ENCODE measurements at places on chromosomes 16 and 17. TPM values are rescaled to one million over a fixed set of nuclear protein-coding genes. Genes with fewer than 3 reads are reported as not detected.

- peak; percentile 74 for DNase-seq
Measured at GRCh38 chr17:21452377-21453143, 76.4 kb downstream of the KCNJ12 start.

DNA sequence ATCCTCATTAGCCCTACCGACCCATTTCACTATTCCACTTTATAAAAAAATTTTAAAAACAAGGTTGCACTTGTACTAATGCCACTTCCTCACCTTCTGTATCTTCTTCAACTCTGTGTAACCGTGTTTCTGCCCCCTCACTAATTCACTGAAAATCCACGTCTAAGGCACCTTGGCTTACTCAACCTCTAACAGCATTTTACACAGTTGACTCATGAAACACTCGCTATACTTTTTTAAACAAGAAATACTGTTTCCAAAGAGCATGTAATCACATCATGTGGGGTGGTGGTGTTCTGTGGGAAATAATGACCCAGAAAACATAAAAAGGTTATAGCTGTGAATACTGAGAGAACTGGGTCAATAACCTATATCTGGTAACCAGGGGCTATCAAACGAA lies 79.9 kb downstream of the NCOR1 start:
- no peak for DNase-seq

- DNase-seq = no peak
Measured at GRCh38 chr16:77385481-77385880, 49.4 kb downstream of the ADAMTS18 start.

GRCh38 chr17:47964856-47965255 lies 6.1 kb upstream of the CDK5RAP3 start:
- DNase-seq = no peak

DNA sequence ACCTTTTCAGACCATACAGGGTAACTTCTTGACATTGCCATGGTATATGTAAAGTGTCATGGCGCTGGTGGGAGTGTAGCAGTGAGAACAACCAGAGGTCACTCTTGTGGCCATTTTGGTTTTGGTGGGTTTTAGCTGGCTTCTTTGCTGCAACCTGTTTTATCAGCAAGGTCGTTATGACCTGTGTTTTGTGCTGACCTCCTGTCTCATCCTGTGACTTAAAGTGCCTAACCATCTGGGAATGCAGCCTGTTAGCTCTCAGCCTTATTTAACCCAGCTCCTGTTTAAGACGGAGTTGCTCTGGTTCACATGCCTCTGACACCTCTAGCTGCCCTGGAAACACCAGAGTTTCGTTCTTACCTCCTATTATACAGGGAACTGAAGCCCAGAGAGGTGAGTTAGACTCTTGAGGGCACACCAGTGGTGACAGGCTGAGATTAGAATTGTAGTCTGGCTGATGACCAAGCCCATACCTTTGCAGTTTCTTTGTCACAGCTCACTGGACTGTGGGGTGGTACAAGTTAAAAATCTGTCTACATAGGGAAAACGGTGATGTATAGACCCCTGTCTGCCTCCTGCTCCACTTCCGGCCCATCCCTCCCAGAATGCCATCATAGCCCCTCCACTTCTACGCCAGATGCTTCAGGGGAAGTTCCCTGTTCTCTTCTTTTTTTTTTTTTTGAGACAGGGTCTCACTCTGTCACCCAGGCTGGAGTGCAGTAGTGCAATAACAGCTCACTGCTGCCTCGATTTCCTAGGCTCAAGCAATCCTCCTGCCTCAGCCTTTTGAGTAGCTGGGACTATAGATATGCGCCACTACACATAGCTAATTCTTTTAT lies 21.0 kb downstream of the KSR1 start:
- no peak for DNase-seq

DNA sequence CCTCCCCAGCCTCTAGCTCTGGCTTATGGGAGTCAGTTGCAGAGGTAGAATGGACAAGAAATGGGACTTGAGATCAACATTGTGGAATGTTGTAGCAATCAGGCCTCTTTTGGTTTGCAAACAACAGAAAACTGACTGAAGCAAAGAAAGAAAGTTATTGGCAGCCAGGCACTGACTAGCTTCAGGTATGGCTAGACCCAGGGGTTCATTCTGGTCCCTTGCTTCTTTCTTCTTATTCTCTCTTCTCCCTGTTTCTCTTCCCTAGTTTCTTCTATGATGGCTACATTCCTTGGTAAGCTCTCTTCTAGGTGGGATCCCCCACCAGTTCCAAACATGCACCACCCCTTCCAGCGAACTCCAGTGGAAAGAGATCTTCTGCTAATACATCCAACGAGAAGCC lies 154.3 kb downstream of the CPPED1 start:
- DNase-seq = no peak

DNA sequence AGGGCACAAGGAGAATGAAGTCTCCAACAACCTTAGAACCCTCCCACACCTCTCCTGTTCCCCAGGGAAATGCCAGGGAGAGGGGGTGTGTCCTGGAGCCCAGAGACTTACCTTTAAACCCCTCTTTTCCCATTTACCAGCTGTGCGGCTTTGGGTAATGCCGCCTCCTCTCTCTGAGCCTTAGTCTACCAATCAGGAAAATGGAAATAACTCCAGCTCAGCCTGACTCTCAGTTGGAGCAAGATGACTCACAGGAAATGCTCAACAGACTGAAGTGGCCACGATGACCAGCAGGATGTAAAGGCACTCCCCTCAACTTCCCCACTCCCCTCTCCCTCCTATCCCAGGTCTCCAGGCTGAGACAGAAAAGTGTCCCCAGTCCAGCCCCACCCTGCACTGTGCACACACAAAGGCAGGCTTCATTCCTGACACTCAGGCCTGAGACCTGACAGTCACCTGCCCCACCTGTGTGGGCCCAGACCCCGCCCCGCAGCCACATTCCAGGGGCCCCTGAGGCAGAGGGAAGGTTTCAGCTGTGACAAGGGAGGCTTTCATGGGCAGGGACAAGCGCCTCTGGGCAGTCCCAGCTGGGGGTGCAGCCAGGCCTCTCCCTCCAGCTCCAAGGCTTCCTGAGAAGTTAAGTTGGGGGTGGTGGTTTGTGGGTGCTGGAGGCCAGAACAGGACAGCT lies 3.0 kb upstream of the KRT15 start:
- no peak for DNase-seq

- no peak for DNase-seq
Measured at GRCh38 chr16:24257958-24258357, 1.8 kb downstream of the CACNG3 start.

DNA sequence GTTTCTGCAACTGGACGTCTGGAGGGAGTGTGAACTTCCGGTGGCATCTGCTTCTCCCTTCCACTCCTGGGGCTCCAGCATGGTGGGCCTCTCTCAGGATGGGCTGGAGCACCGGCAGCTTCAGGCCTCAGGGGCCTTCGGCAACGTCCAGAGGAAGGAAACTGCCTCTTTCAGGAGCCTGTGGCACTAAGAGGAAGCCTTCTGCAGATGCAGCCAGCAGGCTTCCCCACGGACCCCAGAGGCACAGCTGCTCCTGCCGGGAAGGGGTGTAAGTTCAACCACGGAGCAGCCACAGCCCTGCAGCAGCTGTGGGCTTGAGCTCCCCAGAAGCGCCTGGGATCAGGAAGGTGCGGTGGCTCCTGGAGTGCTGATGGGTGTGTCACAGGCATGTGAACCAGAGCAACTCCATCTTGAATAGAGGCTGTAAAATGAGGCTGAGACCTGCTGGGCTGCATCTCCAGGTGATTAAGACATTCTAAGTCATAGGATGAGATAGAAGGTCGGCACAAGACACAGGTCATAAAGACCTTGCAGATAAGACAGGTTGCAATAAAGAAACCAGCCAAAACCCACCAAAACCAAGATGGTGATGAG lies 50.8 kb upstream of the KLHDC4 start:
- no peak for DNase-seq

GRCh38 chr17:40938981-40939380 lies 1.5 kb upstream of the KRT23 start:
- no peak for DNase-seq

GRCh38 chr17:27630607-27631410 lies at the start of gene LGALS9:
Gene LGALS9, plus strand, starts transcription at chr17:27631188. Its CDS starts 78 bp downstream, at chr17:27631266.
- no peak for DNase-seq

DNA sequence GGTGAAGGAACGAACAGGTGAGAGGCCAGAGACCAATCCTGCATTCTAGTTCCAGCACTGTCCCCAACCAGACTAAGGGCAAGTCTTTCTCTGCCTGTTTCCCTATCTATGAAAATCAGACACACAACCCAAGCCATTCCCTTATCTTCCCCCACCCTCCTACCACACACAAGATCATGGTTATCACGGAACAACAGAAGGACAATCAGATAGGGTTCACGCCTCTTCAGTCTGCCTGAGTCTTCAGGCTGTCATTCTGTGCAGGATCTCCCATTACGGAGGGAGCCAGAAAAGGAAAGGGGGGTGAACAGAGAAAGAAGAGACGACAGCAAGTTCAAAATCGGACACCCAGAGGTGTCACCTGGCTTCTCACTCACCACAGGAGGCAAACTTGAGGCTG lies 11.1 kb downstream of the TLE7 start:
- DNase-seq = no peak

Gene ATP5PD
- 536 TPM for total RNA-seq

Gene CISD3
- total RNA-seq = 29.9 TPM

Gene TTLL6
- not detected for total RNA-seq

Gene SLC35G6
- not detected for total RNA-seq

Gene SLFN14
- not detected for total RNA-seq

Measured in psoas muscle (tissue), 8 donors.